Activated naive CD4-positive, alpha-beta T cell treated with Interleukin-2 at 50 U/mL for 16 hours (primary cell): ENCODE measurements at places on chromosomes 16 and 17.
A peak's percentile ranks its signal among the peaks of the same experiment; 100 is the strongest.

DNA sequence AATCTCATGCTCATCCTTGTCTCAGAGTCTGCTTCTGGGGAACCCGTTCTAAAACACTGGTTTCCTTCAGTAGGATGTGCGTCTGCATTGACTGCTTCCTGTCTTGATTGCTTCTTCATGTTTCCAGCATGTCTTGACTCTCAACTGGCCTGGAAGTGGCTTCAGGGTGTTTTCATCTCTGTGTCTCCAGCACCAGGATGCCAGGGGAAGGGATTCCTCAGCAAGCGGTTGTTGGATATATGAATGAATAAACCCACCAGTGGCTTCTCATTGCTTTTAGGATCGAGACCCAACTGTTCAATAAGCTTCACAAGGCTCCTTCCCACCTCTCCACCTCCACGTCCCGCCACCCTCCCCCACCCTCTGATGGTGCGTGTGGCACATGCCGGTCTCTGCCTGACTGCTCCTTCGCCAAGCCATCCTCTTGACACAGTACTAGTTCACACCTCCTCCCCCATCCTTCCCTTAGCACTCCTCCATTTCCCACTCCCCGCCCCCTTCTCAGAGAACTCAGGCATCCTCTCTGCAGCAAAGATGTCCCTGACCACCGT, 14.1 kb upstream of the TNS4 start:
- peak; percentile 33 for DNase-seq

DNA sequence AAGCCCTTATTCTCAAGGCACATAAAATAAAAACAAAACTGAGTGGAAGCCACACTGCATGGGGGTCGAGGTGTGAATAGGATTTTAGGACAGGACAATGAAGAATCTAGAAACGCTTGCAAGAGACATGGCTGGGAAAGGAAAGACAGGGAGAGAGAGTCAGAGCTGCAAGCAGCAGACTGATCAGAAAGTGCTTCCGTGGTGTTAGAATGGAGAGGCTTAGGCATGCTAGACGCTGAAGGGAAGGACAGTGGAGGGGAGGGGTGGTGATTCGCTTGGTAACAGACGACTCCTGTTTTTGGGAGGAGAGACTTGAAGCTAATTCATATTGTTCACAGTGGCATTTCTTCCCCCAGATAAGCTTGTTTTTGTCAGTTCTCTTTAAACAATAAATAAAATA, 173.5 kb downstream of the AIPL1 start:
- DNase-seq: no peak

DNA sequence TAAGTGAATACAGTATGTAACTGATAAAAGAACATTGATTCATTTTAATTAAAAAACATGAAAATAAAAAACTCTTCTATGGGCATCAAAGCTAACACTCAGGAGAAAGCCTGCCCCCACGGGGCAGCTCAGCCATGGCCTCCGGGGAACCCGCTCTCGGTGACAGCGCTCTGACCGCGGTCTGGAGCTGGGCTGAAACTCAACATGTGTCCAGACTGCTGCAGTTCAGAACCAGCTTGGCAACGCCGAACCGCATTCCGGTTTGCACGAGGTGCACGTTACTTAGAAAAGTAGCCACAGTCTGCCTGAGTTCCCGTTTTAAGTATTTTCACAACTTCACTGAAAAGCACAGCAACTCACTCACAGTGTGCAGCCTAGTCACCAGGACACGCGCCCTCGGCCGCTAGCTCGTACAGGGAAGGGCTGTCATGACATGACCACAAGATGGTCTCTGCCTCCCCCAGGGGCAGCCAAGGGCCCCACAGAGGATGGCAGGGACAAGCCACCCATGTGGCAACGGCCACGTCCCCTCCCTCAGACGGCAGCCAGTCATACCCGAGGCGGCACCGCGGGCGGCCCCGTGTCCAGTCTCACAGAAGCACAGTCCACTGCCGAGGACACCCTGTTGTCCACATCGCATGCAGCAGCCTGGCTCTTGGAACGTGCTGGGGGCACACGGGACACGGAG, 77.1 kb upstream of the METRNL start:
- no peak for DNase-seq

GRCh38 chr16:14523632-14524031, 106.4 kb downstream of the PARN start:
- DNase-seq: no peak

DNA sequence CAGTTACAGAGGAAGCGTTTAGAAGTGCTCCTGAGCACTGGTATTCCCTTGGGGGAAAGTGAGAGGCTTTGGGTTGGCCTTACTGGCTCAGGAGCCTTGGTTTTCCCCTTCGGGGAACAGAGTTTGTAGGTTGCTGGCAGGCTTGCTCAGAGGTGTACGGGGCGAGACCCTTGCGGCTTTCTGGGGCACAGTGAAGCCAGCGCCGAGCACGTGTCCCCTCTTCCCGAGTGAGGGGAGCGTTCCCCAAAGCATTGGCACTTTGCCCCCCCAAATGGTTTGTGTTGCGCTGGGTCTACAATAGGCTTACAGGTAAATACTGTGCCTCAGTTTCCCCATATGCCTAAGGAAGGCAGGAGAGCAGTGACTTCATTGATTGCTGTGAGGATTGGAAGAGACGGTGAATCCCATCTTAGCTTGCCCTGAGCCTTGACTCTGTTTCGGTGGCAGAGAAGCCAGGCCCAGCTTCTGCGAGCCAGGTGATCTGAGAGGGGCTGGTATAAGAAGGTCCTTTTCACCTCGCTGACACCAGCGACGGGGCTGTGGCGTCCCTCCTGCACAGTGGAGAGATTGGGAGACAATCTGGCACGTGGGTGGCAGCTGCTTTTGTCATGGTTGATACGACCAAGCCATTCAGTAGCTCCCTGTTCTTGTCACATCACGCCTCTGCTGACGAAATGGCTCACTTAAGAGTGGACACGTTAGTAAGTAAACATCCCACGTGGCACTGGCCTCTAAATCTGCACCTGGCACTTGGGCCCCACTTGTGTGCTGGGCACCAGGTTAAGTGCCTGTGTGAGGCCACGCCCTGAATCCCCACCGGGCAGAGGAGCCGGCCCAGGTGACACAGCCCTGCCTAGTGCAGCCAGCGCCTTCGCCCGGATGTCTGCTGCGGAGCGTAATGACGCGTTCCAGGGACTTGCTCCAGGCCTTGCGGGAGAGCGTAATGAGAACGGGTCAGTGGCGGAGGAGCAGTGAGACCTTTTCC, 55.0 kb downstream of the MEAK7 start:
- DNase-seq: no peak

DNA sequence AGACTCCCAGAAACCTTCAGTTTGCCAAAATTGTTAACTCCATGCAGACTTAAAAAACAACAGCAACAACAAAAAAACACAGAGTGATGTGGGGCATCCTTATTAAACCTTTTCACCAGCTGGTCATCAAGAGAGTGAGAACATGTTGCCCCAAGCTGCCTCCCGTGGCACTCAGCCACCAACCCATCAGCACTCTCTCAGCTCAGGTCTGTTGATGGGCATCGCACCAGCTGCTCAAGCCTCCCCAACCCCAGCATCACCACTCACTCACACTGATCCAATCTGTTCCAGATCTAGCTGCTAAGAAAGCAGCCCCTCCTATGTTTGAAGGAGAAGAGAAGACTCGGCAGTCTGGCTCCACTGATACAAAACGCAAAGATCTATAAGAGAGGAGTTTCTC, 46.8 kb downstream of the SLC39A11 start:
- DNase-seq: no peak

DNA sequence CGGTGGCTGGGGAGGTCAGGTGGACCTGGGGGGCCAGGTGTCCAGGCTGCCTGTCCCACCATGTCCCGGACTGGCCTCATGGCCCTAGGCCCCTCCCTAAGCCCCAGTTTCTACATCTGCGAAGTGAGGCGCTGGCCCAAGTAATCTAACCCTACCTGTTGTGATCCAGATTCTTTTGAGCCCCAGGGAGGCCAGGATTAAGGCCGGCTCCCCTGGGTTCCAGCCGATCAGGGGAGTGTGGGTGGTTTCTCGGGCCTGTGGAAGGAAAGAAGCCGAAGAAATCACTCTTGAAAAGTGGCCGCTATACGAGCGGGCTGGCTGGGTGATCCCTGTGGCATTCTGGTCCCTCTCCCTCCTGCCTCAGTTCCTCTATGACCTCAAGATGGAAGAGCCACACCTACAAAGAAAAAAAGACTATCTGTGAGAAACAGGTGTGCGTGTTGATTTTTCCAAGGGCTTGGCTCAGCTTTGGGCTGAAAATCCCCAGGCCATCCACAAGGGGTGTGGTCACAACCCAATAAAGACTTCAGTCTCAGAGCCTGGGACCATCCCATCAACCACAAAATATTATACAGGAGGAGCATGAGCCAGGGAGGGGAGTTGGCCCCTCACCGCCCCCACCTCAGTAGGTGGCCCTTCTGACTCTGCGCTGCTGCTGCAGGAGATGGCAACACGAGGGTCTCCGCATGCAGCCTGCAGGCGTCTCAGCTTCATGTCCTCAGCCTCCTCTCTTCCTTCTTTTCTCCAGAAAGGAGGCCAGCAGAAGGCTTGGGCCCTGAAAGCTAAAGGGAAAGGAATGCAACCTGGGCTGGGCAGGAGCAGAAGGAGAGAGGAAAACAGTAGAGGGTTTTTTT, 20.3 kb downstream of the GPR142 start:
- no peak for DNase-seq

DNA sequence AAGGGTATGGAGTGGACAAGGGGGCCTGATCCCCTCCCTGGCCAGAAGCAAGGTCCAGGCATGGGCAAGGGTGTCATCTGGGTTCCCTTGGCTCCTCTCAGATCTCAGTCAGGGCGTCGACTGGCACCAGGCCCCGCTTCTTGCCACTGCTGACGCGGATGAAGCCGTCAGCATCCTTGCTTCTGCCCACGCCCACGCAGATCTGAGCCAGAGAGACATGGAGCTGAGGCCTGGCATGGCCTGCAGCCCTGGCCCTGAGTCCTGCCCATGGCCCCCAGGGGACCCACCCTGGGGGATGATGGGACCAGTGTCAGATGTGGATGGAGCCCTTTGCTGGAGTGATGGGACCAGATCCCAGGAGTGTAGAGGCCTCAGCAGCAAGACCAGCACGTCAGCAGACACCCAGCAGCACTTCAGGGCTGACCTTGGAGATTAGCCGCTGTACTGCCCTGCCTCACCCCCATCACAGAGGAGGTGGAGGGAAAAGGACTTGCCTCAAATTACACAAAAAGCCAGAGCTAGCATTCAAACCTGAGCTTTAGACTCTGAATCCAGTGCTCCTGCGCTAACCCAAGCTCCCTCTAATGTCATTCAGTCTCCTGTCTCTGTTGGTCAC, 12.2 kb downstream of the RPL19 start:
- DNase-seq: no peak

- DNase-seq: peak; percentile 96
These were observed 6.2 kb downstream of the UNKL start for GRCh38 chr16:1408171-1408837.

DNA sequence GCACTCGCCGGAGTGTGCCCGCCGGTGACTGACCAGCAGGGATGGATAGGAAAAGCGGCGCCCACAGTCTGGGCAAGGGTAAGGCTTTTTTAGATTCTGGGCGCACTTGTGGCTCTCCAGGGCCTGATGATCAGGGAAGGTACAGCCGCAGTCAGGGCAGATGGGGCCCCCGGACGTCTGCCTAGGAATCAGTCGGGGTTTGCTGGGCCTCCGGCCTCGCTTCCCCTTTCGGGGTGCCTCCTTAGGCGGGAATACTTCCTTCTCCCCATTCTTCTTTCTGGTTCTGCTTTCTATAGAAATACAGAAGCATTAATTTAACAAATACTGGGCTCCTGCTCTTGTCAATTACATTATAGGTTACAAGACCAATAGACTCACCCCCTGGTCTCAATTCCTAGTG, 5.0 kb downstream of the ZNF689 start:
- no peak for DNase-seq

GRCh38 chr16:13042291-13042685, 140.9 kb downstream of the SHISA9 start:
- DNase-seq: no peak

- no peak for DNase-seq
These were observed 85.6 kb downstream of the CLEC16A start for GRCh38 chr16:11029948-11030347.

- no peak for DNase-seq
These were observed 16.4 kb downstream of the DRC3 start for GRCh38 chr17:17989081-17989480.

- DNase-seq: no peak
These were observed 43.9 kb downstream of the STH start for GRCh38 chr17:46042925-46043324.

DNA sequence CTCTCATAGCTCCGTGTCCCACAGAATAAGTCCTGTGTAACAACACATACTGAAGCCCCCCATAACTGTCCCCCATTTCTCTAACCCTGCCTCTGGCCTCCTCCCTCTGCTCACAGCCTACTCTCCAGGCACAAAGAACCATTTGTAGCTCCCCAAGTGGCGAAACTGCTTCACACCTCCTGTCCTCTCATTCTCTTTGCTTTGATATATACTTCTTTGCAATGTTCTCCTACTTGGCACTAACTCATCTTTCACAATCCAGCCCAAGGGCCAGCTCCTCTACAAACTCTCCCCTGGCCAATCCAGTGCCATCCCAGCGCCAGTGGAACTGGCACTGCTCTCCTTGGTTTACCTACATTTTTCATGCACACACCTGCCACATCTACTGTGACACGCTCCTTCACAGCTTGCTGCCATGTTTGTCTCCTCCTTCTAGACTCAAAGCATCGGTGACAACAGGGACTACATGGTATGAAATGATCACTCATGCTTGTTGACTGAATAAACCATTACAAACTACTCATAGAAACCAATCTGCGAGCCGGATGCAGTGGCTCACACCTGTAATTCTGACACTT, 12.8 kb downstream of the CYTH1 start:
- no peak for DNase-seq

- DNase-seq: no peak
These were observed 806 bp downstream of the RAD51C start for GRCh38 chr17:58693208-58693607.

- DNase-seq: no peak
These were observed 19.7 kb upstream of the CDR2 start for GRCh38 chr16:22394121-22394520.

GRCh38 chr16:69131839-69132423, 457 bp downstream of the CHTF8 start:
- peak; percentile 75 for DNase-seq

- DNase-seq: no peak
These were observed at the start of gene ASPA for GRCh38 chr17:3475812-3476610. Gene ASPA, plus strand, starts transcription at chr17:3475997. Its CDS starts 163 bp downstream, at chr17:3476160.

GRCh38 chr17:78174346-78174869, 6.0 kb downstream of the SYNGR2 start:
- DNase-seq: no peak

GRCh38 chr17:17613708-17614114, 22.2 kb upstream of the PEMT start:
- peak; percentile 51 for DNase-seq

- no peak for DNase-seq
These were observed 996 bp downstream of the MLKL start for GRCh38 chr16:74699666-74700065.

DNA sequence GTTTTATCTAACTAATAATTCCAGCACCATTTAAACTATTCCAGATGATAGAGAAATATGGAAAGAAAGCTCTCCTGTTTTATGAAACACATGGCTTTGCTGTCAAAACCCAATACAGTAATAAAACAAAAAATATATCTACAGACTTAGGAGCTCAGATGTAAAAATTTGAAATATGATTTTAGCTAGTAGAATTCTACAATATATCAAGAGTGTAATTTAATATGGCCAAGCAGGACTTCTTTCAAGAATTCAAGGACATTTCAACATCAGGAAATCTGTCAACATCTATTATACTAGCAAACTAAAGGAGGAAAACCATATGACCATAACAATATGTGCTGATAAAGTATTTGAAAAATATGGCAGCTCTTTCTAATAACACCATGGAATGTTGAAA, 57.5 kb downstream of the CCDC182 start:
- DNase-seq: no peak
